ENCODE measurements at places on chromosomes 2 and 18.

GRCh38 chr2:65834771-65835475 lies 402.5 kb upstream of the SPRED2 start:
- DNase-seq, result no peak

- no peak for DNase-seq
Observed at GRCh38 chr18:55266981-55267380, 307.7 kb upstream of the CCDC68 start.

- no peak for DNase-seq
Observed at GRCh38 chr18:7568426-7568825, 1.3 kb downstream of the PTPRM start.

GRCh38 chr2:217935901-217936684 lies 66.7 kb downstream of the TNS1 start:
- no peak for DNase-seq

DNA sequence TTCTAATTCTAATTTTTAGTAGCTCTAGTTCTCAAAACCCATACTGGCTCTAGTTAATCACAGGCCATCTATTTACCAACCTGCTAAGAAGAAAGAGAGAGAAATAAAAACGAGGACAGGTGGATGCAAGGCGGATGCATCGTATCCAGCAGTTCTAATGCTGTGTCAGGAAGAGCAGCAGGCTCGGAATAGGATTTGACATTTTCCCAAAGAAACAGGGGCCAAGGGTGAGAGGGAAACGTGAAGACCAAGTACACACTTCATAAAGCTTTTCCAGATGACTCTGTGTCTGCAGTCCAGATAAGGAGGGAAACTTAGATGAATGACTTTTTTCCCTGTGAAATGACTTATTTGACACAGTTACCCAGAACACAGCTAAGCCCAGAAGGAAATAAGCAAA lies 117.5 kb downstream of the ESCO1 start:
- DNase-seq, result no peak

- DNase-seq, result no peak
Observed at GRCh38 chr18:5942591-5942990, 47.3 kb upstream of the TMEM200C start.

- no peak for DNase-seq
Observed at GRCh38 chr2:6995391-6996097, 78.3 kb downstream of the RNF144A start.

DNA sequence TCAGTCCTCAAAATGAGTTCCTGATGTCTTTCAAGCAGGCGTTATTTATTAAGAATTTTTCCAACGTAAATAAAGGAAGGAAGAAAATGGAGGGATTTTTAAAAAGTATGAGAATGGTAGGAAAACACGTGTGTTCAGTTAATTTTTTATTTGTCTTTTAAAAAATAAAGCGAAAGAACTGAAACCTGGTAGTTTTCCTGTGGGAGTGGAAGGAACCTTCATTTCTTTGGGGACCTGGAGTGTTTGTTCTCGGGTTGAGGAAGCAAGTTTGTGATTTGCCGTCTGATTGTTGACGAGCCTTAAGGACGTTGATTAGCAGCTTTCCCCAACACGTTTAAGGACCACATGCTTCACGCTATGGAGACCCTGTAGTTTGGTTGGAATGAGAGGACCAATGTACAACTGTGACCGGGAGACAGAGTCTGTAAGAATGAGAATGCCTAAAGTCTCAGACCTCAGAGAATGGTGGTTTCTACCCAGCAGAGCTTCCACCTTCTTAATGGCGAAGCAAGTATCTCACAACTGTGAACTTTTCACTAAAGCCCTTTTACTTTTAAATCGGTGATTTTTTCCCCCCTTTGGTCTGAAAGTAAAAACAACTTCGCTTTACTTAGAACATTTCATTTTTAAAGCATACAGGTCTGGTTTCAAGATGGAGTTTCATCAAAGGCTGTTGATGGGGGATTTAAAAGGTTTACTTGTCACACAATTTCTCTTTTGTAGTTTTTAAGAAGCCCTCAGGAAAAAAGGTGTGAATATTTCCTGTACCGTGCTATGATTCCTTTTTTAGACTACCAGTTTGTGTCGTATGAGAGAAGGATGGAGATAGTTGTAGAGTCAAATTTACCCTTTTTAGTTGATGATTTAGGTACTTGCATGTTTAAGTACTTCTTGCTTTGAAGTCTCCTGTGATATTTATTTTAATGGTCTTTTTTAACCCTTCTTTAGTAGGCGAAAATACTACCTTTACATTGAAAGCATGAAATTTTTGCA lies 1.4 kb downstream of the TTC39C start:
- no peak for DNase-seq

DNA sequence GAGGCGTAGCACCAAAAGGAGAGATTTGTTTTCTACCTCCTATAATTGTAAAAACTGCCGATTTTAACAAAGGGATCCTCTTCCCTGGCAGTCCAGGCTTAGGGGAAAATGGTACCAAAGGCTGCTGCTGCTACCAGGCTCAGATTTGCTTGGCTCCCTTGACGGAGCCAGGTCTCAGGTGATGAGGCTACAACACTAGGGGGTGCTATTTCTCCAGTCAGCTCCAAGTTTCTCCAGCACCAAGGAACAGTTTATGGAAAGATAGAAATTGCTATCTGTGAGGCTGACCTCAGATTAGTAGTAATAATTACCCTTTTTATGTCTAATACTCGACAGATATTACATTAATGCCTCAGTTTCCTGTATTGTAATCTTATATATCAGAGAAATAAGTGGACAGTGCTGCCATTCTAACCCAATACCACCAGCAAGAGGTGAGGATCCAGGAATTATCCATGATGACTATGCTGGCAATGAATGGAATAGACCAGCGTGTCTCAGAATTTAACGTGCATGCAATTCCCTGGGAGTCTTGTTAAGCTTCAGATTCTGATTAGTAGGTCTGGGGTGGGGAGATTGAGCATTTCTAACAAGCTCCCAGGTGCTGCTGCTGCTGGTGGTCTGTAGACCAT lies 111.3 kb downstream of the ESCO1 start:
- DNase-seq, result peak; percentile 38

GRCh38 chr2:98876741-98877140 lies 59.3 kb downstream of the CRACDL start:
- DNase-seq, result no peak

DNA sequence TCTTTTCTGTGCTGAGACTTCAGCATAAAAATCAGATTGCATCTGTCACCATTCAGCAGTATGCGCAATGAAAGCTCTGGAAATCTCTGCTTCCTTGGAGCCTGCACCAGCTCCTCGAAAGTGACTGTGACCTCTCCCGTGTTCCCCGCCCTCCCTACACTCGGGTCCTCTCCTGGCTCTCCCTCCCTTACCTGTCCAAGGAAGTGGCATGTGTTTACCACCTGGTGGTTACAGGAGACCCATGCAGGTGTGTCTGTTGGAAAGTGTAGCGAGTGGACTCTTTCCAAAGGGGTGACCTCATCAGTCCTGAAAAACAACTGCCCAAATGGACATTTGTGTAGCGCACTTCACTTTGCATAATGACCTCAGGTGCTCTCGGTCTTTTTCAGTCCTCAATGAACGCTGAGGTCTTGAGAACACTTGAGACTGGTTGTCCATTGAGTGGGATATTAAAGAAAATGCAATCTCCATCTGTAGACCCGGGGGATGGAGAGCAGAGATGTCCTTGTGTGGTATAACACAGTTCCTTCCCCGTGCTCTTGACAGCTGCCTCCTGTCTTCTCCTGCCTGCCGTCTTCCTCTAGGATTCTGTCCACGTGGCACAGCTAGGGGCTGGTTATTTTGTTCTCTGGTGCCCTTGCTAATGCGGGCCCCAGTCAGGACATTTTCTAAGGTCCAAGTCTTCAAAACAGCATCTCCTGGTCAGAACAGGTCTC lies 133.2 kb downstream of the ACKR3 start:
- no peak for DNase-seq

DNA sequence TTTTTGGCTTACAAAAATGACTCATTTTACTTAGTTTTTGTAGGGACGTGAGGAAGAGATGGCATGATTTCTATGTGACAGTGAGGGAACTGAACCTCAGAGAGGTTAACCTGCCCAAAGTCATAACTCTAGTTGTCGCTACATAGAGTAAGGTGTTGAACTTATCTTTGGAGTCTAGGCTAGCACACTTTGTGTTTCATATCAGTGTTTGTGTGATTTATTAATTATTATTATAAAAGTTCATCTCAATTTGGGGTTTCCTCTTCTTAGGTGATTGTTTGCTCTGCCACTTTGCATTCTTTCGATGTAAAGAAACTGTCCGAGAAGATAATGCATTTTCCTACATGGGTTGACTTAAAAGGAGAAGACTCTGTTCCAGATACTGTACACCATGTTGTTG lies 28.3 kb downstream of the DDX1 start:
- no peak for DNase-seq

DNA sequence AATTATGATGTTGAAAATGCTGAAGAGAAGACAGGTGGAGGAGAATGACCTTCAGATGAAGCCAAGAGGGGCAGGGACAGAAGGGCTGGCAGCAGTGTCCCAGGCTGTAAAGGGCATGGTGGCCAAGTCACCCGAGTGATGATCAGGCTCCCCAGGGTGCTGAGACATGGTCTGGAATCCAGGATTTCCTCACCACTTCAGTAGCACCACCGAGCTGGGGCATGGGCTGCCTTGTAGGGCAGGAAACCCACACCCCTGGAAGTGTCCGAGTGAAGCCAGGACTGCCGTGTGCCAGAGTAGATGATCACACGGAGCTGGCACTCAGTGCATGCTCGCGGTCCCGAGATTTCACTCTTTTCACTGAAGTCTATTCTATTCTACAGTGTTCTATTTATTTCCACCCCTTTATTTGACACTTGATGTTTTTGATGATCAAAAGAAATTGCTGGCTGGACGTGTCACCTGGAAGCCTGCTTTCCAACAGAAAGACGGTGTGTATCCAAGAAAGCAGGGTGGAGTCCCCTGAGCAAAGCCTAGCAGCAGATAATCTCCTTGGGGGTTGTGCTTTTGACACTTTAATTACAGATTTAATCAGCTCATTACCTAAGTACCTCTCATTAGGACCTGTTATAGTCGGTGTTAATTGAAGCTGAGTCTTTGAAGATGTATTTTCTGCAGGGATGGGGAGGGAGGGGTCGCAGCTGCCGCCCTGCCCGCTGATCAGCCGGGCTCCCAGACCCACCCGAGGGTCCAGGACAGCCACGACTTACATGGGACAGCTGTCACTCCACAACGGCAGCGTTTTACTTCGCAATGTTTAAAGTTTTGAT lies 92.3 kb downstream of the SEPTIN10 start:
- DNase-seq, result no peak

- no peak for DNase-seq
Observed at GRCh38 chr18:44856157-44856556, 175.5 kb downstream of the SETBP1 start.

- DNase-seq, result no peak
Observed at GRCh38 chr2:214103276-214104001, 307.4 kb upstream of the VWC2L start.

GRCh38 chr2:198782734-198783133 lies 675.0 kb downstream of the SATB2 start:
- DNase-seq, result no peak

- DNase-seq, result peak; percentile 18
Observed at GRCh38 chr2:152716805-152717227, 445 bp downstream of the PRPF40A start.

GRCh38 chr2:41151746-41152145 lies 699.9 kb upstream of the SLC8A1 start:
- no peak for DNase-seq

DNA sequence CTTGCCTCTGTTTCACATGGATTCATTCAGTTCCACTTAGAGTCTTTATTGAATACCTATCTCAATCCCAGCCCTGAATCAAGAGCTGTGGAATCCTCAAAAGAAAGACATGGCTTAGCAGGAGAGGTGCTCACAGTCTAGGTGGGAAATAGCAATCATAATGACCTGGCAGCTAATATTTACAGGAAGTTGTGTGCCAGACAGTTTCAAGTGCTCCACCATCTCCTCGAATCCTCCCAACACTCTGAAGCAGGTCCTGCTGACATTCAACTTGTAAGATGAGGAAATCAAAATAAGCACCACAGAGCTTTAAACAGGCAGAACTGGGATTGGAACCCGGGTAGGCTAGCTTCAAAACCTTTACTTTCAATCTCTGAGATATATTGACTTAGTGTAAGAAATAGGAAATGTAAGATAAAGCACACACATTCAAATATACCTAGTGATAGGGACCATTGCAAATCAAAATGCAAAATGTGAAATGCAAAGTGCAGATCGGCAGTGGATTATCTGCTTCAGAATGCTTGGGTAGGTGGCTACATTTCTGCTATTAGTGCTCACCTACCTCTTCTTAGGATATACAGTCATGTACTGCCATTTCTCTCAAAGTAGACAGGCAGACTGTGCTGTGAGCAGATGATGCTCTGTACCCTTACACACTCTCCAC lies 182.0 kb downstream of the PRKCE start:
- DNase-seq, result no peak

DNA sequence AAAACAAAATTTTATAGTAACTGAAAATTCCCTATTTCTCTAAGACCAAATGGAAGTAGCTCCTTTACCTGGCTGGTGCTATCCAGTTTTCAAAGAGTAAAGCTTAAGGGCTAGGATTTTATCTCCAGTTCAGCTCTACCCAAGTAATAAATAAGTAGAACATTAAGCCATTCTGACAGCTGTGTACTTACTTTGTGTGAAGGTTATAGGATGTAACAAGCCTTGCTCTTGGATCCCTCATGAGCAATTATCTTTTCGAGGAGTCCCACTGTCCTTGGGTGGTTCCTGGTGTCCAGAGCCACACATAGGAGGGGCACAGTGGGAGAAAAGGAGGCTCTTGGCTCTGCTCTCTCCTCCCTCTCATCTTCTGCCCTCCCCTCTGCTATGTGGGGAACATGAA lies 45.5 kb downstream of the KIF5C start:
- no peak for DNase-seq

DNA sequence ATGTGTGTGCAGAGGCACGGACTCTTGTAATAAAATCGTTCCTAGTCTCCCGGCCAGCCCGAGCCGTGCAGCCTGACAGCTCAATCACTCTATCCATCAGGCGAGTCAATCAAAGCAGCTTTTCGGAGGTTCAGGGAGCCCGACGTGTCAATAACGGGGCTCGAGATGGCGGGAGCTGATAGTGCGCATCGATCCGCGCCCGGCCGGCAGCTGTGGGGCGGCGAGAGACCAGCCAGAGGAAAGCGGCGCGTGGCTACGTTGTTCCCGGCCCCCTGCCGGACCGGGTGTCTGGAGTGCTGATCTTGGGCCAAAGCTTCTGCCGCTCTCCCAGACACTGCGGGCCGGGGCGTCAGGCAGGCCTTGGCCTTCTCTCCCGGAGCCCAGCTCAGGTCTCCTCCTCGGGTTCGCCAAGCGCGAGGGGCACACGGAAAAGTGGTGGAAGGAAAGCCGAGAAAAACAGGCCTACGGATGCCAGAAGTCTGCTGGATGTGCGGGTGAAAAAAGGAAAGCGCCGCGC lies 2.4 kb downstream of the EN1 start:
- no peak for DNase-seq
